ENCODE measurements at places on chromosomes 4 and X.

DNA sequence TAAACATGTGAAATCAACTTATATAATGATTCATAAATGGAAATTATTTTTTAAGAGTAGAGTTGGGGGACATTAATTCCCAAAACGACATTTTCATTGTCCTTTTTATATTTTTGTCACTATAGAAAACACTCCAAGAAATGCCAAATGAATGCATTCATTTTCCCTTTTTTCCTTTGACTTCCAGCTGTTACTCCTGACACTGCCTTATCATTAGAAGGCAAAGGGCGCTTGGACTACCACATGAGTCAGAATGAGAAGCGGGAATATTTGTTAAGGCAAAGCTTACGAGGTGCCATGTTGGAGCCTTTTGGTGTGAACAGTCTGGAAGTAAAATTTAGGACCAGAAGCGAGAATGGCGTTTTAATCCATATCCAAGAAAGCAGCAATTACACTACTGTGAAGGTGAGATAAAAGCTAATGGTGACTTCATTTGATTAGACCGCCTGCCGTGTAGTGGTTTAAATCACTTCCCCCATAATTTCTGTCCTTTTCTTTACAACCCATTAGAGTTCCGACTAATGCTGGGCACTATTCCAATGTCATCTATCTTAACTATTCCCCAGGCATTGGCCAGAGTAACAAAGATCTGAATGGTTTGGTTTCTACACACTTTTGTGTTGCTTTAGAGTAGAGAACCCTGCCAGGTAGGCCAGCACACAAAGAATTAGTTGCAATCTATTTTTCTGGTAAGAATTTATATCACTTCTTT is 166.7 kb downstream of the FAT4 start:
- DNase-seq, result no peak

GRCh38 chr4:8163026-8163425 is 4.4 kb upstream of the ABLIM2 start:
- no peak for DNase-seq

DNA sequence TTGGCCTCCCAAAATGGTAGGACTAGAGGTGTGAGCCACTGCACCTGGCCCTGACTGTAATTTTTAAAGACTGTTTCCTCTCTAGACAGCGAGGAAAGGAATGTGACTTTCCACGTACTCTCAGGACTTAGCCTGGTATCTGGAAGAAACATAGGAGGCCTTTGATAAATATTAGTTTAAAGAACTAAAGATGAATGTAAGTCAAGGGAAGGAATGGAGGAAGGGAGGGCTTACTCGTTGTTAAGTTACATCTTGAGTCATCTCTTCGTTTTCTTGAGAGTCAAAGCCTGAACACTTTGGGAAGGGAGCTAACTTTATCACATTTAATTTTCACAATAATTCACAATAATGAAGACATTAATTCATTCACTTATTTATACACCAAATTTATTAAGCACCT is 7.2 kb upstream of the LNX1 start:
- no peak for DNase-seq

GRCh38 chr4:3254302-3255131 is 5.6 kb downstream of the MSANTD1 start:
- no peak for DNase-seq

DNA sequence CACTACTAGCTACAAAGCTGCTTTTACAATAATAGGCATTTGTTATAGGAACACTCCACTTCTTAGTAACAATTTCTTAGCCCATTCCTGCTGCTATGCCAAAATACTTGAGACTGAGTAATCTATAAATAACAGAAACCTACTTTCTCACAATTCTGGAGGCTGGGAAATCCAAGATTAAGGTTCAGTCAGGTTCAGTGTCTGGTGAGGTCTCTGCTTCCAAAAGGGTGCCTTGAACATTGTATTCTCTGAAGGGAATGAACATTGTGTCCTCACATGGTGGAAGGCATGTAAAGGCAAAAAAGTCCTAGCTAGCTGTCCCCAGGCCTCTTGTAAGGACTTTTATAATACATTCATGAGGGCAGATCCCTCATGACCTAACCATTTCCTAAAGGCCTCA is 7.0 kb downstream of the SLC9B1 start:
- no peak for DNase-seq

All from progenitor cell of endocrine pancreas (in vitro differentiated cells).